Frontal cortex (tissue), 4 donors: ENCODE measurements at places on chromosomes 4 and X.

GRCh38 chrX:12307961-12308360 is 169.7 kb downstream of the FRMPD4 start:
- DNase-seq: no peak

DNA sequence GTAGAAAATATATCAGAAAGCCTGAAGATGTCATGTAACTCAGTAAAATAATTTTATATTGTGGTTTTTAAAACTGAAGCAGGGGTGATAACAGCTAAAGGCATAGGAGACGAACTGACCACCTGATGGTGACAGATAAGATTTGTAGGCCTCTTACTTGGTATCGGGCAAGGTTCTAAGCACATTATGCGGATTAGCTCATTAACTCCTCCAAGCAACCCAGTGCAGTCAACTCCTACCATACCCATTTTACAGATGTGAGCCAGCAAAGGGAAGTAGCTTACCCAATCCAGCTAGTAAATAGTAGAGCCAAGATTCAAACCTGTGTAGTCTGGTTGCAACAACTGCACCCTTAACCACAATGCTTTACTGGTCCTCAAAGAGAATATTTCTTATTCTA is 62.1 kb downstream of the CC2D2A start:
- DNase-seq: no peak

GRCh38 chr4:124459941-124460310 is 252.6 kb downstream of the ANKRD50 start:
- DNase-seq: no peak

DNA sequence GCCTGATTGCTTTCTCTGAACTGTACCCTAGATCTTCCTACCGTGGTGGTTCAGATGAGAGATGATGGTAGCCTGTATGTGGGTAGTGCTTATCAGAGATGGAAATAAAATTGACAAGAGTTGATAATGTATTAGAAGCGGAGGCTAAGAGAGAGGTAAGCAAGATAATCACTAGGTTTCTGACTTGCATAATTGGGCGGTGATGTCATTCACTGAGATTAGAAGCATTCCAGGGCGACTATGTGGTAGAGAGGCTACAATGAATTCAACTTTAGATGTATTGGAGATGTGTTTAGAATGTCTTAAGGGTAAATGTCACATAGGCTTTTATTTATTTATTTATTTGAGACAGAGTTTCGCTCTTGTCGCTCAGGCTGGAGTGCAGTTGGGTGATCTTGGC is 415 bp upstream of the TENM3 start:
- DNase-seq: no peak

DNA sequence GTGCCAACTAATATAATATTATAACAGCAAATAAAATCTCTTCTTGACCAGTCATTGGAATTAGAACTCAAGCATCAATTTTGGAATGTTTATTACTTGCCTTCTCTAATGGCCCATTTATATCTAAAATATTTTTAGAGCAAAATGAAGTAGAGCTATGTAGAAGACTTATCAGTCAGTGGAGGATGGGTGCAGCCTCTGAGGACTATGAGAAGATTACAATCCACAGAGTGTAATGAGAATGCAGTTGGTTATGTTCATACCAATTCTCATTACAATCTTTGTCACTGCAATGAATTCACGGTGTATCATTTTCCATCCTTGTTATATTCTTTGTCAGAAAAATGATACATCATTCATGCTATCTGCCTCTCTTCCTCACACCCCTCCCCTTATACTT is 878.1 kb downstream of the CENPC start:
- no peak for DNase-seq

- no peak for DNase-seq
Measured at GRCh38 chr4:150949943-150950342, 65.1 kb downstream of the LRBA start.

DNA sequence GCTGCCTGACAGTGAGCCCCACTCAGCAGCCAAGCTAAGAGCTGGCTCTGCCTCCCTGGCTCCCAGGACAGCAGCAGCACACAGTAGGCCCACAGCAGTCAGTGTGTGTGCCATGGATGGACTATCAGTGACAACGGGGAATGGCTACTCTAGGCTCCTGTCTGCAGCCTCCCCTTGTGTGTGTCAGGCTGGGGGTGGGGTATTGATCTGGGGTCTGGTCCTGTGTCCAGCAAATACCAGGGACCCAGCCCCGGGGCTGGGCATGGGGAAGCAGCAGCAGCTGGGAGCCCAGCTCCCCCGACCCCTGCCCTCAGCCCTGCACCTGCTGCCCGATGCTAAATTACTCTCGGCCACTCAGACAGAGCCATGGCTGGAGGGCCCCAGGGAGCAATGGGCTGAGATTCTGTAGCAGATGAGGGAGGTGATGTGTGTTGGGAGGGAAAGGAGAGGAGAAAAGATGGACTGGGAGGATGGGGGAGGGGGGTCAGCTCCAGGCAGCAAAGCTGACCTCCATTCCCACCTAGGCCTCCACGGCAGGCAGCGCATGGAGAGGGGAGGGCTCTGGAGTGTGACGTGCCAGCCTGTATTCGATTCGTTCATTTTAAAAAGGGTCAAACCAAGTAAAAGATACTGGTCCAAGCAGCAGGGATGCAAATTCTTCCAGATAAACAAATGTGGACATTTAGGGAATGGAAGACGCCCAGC is 61.3 kb upstream of the CRMP1 start:
- no peak for DNase-seq

DNA sequence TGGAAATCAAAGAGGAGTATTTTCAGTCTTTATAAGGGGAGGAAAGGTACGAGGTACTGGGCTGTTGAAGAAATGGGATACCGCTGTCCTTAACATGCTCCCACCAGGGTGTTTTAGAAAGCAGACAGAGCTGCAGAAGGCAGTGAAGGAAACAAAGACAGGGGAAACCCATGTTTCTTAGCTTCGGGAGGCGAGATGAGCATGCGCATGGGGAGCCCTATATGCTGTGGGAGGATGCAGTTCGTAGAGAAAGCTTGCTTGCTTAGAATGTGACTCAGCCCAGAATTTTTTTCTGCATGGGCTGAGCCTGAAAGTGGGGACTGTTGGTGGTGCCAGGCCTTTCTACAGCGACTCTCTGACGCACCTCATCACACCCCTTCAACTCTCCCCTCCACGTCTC is 28.8 kb upstream of the SCOC start:
- no peak for DNase-seq

DNA sequence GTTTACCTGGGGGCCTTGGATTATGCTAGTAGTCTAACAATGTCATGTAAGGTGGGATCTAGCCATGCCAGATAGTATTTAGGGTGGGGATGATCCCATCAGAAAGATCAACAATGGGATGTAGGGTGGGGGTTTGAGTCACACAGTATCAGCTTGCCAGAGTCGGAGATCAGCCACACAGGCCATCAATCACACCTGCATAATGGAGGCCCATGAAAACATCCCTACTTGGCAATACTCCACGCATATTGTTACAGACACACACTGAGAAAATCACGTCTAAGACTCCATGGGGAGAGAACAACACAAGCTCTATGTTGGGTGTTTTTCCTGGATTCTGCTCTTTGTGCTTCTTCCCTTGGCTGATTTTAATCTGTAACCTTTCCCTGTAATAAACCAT is 49.5 kb upstream of the SLC25A4 start:
- no peak for DNase-seq

DNA sequence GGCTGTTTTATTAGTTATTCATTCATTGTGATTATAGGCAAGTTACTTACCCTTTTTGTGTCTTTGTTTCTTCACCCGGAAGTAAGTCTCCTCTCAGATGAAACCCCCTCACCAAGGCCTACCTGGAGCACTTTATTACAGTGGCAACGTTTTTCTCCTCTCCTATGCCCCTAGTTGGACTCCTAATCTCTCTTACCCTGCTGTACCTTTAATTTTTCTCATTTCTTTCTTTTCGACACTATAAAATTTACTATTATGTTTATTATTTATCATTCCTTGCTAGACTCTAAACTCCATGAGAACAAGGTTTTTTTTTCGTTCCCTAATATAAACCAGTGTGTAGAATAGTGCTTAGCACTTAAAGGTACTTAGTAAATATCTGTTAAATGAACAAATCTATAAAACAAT is 17.5 kb downstream of the STAP1 start:
- no peak for DNase-seq

DNA sequence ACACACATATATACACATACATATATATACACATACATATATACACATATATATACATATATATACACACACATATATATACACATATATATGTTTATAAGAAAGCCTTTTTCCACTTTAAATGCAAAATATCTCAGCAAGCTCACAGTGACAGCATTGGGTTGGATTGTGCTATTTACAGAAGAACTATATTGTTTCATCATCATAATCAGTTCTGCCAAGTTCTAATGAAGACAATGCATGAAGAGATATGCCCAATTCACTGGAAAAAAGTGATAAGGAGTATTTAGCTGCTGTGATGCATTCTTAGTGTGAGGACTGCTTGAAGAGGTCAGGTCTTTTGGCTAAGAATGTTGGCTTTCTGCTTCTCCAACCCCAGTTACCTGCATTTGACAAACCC is 54.4 kb downstream of the RNF150 start:
- no peak for DNase-seq

GRCh38 chr4:72323227-72323626 is 245.8 kb downstream of the ADAMTS3 start:
- DNase-seq: no peak

DNA sequence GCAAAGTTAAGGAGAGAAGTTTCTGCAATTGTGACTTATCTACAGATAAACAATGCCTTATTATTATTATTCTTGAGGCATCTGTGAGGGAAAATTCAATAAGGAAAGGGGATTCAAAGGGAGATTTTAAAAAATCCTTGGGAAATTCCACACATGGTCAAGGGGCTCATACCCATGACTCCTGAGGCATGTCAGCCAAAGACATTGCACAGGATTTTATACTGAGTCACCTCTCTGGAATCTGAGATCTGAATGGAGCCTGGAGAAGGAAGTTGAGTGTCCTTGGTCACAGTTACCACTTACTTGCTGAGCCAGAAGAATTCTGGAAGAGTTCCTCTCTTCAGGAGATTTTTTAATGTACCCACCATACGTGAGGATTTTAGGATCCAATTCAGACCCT is 14.4 kb upstream of the CXCL8 start:
- no peak for DNase-seq

- no peak for DNase-seq
Measured at GRCh38 chr4:169245061-169245460, 25.7 kb downstream of the SH3RF1 start.

DNA sequence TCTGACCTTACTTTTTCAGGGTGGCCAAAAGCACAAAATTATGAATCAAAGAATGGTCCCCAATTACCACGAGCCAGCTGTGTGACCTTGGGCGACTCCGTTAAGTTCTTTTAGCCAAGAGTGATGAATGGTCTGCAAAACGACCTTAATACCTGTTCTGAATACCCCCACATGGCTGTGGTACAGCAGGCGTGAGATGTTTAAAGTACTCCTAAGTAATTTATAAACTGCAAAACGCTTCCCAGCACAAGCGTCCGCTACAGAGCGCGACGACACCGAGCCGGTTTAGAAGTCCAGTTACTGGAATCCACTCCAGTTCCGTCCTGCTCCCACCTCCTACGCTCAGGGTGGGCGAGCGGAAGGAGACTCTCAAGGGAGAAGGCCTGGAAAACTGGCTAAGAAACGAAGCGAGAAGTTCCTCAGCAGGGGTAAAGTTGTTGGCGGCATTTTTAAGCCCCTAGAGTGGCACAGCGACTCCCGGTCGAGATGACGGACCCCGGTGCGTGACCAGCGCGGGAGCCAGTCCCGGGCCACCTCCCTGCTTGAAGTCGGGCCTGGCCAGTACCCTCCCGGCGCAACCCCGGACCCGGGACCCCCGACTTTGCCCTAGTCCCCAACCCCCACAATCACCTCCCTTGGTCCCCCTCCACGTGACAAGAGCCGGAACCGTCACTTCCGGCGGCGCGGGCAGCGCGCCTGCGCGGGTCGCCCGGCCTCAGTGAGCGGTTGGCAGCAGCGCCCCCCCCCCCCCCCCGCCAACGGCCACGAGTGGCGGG is 659 bp upstream of the BMP2K start:
- peak; percentile 82 for DNase-seq

- DNase-seq: no peak
Measured at GRCh38 chr4:7781366-7781765, 158.3 kb downstream of the AFAP1 start.

- DNase-seq: no peak
Measured at GRCh38 chr4:62923783-62924182, 1485.5 kb downstream of the TECRL start.

DNA sequence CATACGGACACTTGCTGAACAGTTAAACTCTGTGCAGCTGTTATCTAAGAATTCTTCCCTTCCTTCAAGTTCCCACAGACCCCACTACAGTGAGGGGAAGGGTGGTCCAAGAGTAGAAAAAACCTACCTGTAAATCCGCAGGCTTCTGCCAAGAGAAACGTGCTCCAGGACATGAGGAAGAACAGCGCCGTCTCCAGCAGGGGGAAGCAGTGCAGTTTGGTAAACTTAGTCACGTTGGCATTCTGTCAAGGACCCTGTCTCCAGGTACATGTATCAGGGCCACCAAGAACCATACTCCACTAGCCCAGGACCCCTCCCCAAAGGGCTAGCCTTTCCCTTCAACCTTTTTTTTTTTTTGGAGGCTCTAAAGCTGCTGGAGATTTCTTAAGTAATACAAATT is 79.9 kb downstream of the CHST7 start:
- no peak for DNase-seq

- DNase-seq: no peak
Measured at GRCh38 chr4:25900310-25900709, 13.7 kb upstream of the SMIM20 start.

GRCh38 chr4:58587856-58588255 is 1477.7 kb upstream of the IGFBP7 start:
- DNase-seq: no peak

GRCh38 chr4:106603471-106603870 is 234.9 kb upstream of the GIMD1 start:
- no peak for DNase-seq

DNA sequence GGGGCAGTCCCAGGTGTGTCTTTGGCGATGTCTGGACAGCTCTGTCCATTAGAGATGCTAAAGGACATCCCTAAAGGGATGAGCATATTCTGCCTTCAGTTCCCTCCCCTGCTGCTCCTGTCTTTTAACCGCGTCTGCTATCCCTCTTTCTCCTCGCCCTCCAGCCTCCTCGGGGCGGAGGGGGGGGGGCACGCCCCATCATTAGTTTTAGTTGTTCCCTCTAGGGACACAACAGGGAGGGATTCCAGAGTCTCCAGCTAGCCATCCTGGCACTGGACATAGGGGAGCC is 1.1 kb downstream of the MSL3 start:
- no peak for DNase-seq

GRCh38 chr4:87298362-87298761 is 24.3 kb downstream of the HSD17B13 start:
- no peak for DNase-seq

DNA sequence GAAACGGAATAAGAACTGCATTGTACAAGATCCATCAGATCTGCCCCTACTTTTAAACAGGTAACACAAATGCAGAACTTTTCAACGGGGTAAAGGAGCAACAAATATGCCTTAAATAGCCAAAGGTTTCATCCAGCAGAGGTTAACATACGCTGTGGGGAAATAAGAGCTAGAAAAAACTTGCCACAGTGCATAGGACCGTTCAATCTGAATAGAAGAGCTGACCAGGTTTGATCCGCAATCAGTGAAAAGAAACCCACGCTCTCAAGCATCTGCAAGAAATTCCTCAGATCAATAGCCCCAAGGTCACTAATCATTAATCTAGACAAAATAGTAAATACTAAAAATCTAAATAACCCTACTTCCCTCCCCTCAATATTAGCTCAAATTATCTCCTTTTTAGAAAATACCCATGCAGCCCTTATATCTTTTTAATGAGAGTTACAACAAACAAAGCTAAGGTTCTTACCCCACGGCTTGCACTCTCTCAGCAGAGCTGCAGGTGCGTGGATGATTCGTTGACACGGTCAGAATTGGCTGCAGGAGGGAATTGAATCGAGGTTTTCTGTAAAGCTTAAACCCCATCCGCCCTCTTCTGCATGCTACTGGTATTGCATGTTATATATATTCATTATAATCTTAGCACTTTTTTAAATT is at the start of gene TLR10:
Gene TLR10, minus strand, starts transcription at position 539 of the 657 bp plus-strand sequence. CDS start 7,400 bp downstream, outside the sequence.
- DNase-seq: no peak
